ENCODE measurements at places on chromosomes 16 and 17.

GRCh38 chr17:59641799-59642484, 22.2 kb downstream of the CLTC start:
- DNase-seq, result no peak

DNA sequence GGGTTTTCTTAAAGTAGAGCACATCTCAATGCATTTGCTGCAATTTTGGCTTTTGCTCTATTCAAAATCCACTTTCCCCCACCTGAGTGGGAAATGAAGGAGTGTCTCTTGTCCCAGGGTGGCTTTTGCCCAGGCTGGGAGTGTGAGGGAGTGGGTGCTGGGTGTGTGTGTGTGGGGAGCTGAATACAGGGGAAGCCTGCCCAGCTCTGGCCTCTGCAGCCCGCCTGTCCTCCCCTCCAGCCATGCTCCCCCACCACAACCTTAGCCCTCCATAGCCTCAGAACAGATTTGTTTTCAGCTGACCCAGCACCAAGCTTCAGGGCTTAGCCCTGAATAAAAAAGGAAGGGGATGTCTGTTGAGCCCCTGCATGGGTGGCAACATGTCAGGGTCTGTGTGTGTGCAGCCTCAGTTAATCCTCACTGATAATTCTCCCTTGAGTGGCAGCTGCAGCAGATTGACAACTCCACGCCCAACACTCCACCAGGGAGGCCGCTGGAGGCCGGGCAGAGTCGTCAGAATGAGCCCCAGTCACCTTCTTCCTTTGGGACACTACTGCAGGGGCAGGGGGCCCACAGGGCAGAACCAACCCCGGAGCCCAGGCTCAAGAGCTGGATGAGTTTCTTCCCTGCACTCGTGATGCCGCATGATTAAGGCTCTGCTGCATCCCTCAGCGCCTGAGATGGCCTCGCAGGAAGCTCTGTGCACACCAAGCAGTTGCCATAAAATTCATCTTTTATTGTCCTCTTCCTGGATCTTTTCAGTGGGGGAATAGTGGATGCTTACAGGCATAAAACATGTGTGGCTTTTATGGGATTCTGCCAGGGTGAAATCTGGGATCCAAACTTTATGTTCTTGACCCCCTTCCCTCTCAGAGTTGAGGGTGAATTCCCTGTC, 55.0 kb downstream of the SPACA3 start:
- DNase-seq, result no peak

GRCh38 chr17:41824086-41824485, 11.3 kb downstream of the FKBP10 start:
- no peak for DNase-seq

GRCh38 chr16:20822521-20823325, 16.4 kb downstream of the REXO5 start:
- DNase-seq, result no peak

- DNase-seq, result no peak
Observed at GRCh38 chr16:65222536-65222935, 100.7 kb upstream of the CDH11 start.

DNA sequence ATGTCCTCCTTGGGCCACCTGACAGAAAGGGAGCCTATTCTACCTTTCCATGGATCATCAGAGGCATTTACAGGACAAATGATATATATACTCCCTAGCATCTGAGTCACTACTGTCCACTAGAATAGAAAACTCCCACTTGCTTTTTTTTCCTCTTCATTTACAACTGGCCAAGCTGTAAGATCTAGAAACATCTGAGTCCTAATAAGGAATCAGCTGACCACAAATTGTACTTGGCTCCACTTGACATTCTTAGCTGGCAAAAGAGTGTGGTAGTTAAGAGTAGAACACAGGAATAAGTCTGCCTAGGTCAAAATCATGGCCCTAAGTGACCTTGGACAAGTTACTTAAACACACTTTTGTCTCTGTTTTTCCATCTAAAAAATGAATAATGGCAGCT, 5.2 kb downstream of the RUSF1 start:
- no peak for DNase-seq

- DNase-seq, result no peak
Observed at GRCh38 chr16:2737238-2737605, 15.2 kb upstream of the SRRM2 start.

DNA sequence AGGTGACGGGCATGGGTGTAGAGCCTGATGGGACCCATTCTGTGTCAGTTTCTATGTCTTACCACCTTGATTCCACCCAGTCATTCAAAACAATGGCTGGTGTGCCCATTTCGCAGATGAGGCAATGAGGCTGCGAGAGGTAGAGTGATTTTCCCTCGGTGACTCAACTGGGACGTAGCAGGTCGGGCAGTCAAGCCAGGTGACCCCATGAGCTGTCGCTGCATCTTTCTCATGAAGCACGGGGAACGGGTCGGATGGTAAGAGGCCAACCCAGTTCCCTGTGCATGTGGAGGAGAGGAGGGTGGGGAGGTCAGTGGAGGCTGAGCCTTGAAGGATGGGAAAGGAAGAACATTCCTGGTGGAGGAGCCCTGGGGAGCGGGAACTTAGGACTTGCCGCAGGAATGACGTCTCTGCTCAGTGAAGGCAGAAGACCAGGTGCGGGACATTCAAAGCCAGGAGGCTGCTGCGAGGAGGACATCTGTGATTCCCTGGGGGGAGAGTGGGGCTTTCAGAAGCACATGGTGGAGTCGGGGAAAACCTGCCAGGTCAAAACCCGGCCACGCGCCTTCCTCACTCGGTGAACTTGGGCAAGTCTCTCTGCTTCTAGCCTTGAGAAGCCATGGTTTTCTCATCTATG, 1.1 kb downstream of the IL21R start:
- no peak for DNase-seq

- peak; percentile 53 for DNase-seq
Observed at GRCh38 chr17:42067371-42068091, 17.1 kb upstream of the C17orf113 start.

DNA sequence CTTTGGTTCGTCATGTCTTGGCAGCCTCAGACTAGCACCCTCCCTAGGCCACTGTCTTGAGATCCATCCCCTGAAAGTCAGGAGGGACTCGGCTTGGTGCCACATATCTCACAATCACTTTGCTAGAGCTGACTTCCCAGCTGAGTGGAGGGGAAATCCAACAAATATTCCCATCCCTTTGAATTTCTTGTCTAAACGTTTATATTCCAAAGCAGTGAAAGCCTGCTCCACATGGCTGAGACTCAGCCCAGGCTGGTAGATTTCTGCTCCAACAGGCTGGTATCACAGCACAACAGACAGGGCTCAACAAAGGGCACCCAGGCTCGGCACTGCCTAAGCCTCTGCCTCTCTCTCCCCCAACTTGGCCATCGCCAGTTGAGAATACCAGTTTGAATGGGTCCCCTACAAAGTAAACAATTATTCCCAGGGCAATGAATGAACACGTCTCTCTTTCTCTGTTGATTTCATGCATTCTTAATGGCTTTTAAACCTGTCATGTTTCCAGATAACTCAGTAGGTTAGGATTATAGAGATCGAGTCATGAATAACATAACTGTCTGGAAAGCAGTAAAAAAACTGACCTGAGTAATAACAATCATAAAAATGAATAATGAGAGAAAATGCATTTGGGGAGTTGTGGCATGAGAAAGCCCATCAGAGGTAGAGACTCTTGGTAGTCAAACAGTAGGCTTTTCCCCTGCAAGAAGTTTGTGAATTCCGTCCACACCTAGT, 1.0 kb downstream of the KRT13 start:
- no peak for DNase-seq

GRCh38 chr17:49545007-49545660, 30.5 kb upstream of the NXPH3 start:
- DNase-seq, result no peak

GRCh38 chr17:29573871-29574731, 5.6 kb downstream of the TP53I13 start:
- DNase-seq, result no peak

DNA sequence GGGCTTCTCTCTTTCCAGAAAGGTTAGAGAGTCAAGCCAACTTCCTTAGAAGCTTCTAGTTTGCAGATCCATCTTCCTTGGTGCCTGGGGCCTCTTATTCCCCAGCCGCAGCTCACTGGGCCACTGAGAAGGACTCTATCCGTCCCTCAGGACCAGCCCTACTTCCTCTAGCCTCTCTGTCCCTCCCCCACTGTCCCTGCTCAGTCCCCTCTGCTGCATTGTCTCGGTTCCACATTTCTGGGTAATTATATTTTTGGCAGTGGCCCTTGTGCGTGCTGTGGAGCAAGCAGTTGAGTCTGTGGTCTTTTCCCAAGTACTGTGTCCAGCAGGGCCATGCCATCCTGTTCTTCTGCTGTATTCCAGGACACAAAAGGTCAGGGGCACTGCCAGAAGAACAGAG, 17.8 kb downstream of the IRX3 start:
- no peak for DNase-seq

DNA sequence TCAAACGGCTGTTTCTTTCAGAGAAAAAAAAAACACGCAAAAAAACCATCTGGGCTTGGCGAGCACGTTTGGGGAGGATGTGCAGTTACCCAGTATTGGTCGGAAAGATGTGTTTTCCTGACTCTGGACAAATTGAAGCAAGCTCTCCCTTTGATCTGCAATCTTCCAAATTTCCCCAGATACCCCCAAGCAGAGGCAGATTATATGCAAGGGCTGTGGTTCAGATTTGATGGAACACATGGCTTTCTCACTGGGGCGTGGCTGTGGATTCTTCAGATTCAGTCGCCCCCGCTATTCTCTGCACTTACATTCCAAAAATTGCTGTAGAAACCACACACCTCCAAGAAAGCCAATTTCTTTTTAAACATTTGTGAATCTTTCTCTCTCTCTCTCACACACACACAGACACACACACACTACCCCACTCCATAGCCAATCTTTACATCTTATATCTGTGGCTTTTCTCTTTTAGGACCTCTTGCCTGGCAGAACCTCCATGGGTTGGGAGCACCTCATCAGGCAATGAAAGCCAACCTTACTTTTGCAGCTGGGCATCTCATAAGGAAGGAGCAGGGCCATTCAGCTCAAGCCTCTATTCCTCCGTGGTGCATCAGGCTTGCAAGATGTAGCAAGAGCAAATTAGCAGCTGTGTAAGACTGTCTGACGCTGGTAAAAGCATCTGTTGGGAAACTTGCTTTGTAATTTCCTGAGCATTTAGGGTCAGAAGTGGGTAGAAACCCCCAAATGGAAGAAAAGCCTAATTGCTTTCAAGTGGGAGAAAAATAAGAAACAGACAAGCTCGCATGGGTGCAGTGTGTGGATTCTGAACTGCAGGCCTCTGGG, 103.9 kb upstream of the FAM20A start:
- no peak for DNase-seq

- no peak for DNase-seq
Observed at GRCh38 chr17:53471514-53471913, 351.2 kb upstream of the KIF2B start.

- no peak for DNase-seq
Observed at GRCh38 chr17:62700964-62701705, 73.7 kb downstream of the MRC2 start.

DNA sequence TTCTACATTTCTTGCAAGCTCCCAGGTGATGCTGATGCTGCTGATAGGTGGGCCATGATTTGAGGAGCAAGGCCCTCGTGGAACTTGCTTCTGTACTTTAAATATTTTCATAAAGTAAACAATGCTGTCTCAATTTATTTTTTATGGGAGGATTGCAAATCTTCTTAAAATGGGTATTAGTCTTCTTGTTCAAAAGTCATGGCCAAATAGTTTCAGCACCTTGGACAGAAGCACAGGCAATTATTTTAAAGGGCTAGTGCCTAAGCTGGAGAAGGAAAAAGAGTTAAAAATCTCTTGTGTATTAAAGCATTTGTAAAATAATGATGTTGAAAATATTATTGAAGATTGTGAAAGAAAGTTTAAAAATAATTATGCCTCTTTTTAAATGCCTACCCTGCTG, 50.5 kb downstream of the GPR139 start:
- DNase-seq, result no peak

DNA sequence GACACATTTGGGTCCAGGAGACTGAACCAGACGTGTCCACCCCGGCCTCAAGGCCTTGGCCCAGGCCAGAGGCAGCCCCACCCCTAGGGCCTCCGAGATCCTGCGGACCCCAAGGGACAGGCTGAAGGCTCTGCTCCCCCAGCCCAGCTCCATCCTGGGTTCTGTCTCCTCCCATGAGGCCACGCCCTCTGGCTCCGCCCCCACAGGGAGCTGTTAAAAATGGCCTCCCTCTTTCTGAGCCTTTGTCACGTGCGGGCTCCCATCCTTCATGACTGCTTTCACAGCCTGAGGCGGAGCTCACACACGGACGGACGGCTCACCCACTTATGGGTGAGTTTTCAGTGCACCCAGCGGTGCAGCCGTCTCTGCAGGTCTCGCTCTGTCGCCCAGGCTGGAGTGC, 6.5 kb upstream of the CACNA1H start:
- no peak for DNase-seq

GRCh38 chr17:38761612-38762011, 9.1 kb downstream of the PSMB3 start:
- DNase-seq, result no peak

- DNase-seq, result no peak
Observed at GRCh38 chr17:4827399-4827798, 5.7 kb upstream of the MINK1 start.

DNA sequence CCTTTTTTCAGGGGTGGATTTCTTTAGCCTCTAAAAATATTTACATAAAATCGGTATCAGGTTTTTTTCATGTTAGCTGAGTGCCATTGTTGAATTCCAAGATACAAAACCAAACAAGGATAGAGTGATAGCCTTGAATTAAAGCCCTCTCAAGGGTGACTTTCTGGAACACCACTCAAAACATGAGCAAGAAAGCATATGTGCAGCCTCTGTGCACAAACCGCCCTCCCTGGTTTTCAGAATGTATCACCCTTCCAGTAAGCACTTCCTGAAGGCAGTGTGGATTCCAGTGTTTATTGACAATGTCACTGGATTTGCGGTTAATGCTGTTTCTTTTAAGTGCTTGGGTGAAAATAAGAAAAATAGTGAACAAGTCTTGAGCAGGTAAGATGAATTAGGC, 597.7 kb downstream of the TMEM114 start:
- no peak for DNase-seq

GRCh38 chr17:38748149-38748891, at the start of gene PCGF2:
Gene PCGF2, minus strand, starts transcription at chr17:38748336. Its CDS starts 7,934 bp downstream, at chr17:38740402.
- DNase-seq, result no peak

DNA sequence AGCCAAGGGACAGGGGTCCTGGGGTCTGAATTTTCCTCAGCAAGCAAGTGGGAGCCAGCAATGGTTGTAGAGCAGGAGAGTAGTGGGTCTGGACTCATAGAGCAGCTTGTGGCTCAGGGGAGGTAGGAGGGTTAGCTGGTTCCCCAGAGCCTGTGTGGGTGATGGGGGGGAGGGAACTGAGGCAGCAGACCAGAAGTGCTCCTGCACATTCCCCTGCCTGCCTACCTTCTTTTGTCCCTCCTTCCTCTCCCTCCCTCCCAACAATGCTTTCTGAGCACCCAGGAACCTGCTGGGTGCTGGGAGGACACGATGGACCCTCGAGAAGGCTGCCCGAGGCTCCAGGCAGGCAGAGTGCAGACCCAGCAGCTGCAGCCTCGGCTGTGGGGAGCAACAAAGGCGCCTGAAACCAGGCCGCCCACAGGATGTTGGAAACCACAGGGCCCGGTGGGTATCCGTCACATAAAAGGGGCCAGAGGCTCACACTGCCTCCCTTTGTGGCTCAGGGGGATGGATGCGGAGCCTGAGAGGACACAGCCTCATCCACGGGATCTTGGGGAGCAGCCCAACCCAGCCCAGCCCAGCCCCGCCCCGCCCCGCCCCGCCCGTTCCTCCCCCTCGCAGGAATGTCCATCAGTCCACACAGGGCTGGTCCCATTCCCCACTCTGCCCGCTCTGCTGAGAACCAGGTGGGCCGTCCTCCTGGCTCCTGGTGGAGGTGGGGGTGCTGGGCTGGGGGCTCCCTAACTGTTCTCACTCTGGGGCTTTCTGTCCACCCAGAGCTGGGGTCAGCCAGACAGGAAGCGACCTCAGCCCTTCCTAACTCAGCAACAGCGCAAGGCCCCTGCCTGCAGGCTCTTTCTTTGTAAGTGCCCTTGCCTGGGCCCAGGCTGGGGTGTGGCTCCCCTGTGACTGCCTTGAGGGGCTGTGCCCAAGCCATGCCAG, 1.7 kb upstream of the NLRC3 start:
- no peak for DNase-seq

Measured in T follicular helper cell (primary cell).